Fibroblast of skin of scalp (primary cell): ENCODE measurements at places on chromosomes 4 and X.

GRCh38 chr4:3525532-3526430, 6.4 kb downstream of the LRPAP1 start:
- no peak for DNase-seq

GRCh38 chr4:184012937-184013336, 107.8 kb downstream of the STOX2 start:
- no peak for DNase-seq

DNA sequence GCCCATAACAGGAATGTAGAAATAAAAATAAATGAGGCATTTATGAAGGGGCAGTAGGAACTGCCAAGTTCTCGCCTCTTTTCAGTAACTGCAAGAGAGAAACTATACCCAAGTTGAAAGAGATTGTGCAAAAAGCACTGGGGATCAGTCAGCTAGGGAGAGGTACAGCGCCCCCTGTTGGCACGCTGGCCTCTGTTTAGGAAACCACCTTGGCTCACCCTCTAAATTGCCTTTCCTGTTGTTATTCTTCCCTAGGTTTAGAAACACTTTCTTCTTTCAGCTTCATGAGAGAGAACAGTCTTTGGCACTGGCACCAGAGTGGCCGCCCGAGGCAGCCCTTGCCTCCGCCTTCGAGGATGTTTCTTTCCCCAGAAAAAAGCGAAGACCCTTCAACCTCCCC, 348.5 kb downstream of the MID1IP1 start:
- peak; percentile 35 for DNase-seq

DNA sequence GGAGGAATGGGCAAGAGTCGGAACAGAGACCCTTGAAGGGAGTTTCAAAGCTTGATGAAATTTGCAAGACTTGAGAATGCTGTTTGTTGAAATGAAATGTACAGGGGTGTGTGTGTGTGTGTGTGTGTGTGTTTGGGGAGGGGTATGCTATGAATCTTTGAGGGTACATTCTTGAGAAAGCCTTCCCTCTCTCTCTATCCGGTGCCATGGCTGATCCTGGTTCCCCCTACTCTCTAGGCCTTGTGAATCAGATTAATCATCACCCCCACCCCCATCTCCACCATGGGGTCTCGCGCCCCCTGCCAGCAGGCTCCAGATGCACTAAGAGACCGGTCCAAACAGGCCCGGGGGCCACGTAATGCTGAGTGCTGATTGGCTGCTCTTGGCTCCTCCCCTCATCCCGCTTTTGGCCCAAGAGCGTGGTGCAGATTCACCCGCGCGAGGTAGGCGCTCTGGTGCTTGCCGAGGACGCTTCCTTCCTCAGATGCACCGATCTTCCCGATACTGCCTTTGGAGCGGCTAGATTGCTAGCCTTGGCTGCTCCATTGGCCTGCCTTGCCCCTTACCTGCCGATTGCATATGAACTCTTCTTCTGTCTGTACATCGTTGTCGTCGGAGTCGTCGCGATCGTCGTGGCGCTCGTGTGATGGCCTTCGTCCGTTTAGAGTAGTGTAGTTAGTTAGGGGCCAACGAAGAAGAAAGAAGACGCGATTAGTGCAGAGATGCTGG, at the start of gene HTR2C:
TSS of gene HTR2C (plus strand) at position 441 of the 729 bp plus-strand sequence. CDS start 142,851 bp downstream, outside the sequence.
- DNase-seq: no peak

- DNase-seq: peak; percentile 35
Observed at GRCh38 chr4:19278665-19279064, 973.0 kb upstream of the SLIT2 start.
